ENCODE measurements at places on chromosomes 4 and X.

- no peak for DNase-seq
Measured at GRCh38 chr4:30630431-30630830, 89.7 kb upstream of the PCDH7 start.

DNA sequence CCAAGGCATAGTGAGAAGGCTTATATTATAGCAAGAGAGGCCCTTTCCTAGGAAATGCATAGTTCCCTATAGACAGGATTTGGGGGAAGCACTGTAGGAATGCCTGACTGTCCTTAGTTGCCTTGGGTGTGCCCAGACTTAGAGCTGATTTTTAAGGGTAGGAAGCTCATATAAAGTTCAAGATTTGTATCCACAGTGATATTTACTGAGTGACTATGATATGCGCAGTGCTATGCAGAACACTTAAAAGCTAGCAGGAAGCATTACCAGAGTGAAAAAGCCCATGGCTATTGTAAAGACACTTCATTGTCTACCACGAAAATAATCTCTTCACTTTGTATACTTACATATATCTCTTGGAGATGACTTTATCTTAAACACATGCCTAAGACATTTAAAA lies 50.1 kb upstream of the IL13RA1 start:
- no peak for DNase-seq

GRCh38 chrX:124249345-124249744 lies 83.1 kb upstream of the TEX13D start:
- no peak for DNase-seq

GRCh38 chr4:51843309-51844152 lies 578 bp downstream of the DCUN1D4 start:
- peak; percentile 16 for DNase-seq

- no peak for DNase-seq
Measured at GRCh38 chr4:52883183-52883621, 21.1 kb downstream of the RASL11B start.

- DNase-seq: no peak
Measured at GRCh38 chrX:23981222-23981621, 45.8 kb downstream of the KLHL15 start.

DNA sequence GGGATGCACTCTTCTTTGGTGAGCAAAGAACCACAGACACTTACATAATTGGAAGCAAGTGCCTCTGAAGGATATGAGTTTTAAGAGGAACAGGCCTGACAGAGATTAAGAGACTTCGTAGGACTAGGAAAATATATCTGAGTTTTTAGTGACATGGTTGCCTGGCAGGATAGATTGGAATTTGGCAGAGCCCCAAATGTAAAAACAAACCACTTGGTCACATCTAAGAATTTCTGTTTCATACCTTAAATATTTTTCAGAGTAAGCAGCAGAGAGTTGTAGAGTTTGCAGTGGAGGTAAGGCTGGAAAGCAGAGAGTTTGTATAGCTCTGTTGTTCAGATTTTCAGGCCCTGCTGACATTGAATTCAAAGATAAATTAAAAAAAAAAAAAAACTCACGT lies 150.1 kb upstream of the MAGEB2 start:
- no peak for DNase-seq

DNA sequence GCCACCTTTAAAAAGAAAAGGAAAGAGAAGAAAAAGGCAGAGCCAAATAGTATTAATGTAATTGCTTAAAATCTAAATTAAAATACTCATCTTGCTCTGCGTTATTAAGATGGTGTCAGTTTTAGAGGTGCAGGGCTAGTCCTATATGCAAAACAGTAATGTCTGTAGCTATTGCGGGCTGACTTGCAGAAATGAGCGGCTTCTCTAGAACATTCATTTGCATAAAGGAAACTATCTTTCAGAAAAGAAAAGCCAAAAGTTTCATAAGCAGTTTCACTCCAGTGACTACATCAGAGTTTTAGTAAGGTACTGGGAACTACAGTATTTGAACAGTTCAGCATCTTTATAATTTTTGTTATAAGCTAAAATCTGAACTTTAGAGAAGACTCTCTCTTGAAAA lies 6.0 kb downstream of the SMAD1 start:
- DNase-seq: peak; percentile 23

- DNase-seq: no peak
Measured at GRCh38 chr4:73692701-73693100, 47.7 kb upstream of the CXCL8 start.

- no peak for DNase-seq
Measured at GRCh38 chr4:145760961-145761929, 81.3 kb downstream of the C4orf51 start.

DNA sequence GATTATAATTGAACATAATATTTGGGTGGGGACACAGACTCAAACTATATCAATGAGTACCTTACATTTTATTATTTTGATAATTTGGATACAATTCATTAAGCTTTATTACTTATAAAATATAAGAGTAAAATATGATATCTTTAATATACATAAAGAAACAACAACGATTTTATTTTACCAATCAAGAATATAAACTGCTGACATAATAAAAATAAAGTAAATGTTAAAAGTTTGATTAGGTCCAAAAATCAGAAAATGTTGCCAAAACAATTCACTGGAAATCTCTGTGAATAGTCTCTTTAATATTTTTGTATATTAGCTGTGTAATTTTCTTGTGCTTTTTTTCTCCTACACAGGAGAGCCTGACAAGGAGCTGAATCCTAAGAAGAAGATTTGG lies 21.4 kb downstream of the GIMD1 start:
- no peak for DNase-seq

DNA sequence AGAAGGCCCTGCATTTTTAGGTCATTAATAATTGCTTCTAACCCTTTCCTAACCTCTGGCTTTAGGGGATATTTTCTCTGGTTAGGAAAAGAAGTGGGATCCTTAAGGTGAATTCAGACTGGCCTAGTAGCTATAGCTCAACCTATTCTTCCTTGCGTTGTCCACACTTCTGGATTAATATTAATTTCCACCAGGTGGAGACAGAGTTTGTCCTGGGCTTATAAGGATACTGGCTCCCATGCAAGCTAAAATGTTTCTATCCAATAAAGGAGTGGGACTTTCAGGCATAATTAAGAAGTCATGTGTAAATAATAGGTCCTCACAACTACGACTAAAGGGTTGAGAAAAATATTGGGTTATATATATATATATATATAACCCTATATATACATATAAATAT lies 860.0 kb upstream of the POU3F4 start:
- no peak for DNase-seq

- DNase-seq: no peak
Measured at GRCh38 chr4:112206431-112206830, 25.2 kb upstream of the AP1AR start.

DNA sequence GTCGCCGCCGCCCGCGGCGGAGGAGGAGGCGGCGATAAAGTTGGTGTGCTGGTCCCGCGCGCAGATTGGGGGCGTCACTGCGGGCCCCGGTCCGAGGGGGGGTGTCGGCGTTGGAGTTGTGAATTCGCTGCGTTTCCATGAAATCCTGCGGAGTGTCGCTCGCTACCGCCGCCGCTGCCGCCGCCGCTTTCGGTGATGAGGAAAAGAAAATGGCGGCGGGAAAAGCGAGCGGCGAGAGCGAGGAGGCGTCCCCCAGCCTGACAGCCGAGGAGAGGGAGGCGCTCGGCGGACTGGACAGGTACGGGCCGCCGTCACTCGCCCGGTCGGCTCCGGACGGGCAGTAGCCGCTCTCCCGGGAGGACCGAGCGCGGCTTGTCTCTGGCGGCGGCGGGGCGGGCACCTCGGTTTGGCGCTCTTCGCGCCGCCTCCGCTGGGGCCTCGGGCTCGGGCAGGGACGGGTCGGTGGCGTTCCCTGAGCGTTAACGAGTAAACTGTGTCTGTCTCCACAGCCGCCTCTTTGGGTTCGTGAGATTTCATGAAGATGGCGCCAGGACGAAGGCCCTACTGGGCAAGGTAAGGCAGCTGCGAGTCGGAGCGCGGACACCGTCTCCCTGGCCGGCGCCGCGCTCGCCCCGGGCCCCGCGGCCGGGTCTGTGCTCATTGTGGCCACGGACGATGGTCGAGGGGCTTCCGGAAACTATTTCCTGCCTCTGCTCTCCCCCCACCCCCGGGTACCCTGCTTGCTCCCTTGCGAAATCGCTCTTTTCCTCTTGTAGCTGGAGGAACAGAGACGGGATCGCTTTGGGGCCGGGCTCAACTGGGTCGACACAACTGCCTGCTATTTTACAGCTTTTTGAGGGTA lies 658 bp downstream of the KDM6A start:
- DNase-seq: peak; percentile 49

DNA sequence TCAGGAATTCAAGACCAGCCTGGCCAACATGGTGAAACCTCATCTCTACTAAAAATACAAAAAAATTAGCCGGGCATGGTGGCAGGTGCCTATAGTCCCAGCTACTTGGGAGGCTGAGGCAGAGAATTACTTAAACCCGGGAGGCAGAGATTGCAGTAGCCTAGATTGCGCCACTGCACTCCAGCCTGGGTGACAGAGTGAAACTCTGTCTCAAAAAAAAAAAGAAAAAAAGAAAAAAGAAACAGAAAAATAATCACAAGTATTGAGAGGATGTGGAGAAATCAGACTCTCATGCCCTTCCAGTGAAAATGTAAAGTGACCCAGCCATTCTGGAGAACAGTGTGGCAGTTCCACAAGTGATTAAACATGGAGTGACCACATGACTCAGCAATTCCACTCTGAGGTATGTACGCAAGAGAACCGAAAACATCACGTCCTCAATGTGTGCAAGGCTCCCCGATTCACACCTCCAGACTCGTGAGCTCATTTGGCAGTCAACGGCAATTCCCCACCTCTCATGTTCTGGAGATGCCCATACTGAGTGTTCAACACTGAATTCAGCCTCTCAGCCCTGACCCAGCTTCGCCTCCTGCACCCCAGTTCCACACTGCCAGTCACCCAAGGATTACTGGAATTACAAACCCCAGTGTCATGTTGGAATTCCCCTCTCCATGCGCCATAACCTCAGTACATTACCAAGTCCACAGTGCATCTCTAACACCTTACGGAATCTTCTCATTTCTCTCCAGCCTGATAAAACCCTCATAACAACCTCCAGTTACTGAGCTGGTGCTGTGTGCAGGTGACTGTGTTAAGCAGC lies 21.1 kb downstream of the ACOX3 start:
- DNase-seq: peak; percentile 92

DNA sequence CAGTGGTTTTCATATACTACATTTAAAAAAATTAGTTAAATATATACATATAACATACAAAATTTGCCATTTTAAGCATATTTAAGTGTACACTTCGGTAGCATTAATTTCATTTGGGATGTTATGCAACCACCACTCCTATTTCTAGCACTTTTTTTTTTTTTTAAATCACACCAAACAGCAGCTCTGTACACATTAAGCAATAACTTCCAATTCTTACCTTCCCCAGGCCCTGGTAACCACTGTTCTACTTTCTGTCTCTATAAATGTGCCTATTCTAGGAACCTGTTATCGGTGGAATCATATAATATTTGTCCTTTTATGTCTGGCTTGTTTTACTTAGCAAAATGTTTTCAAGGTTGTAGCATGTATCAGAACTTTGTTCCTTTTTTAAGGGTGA lies 39.1 kb downstream of the TMEM164 start:
- no peak for DNase-seq

DNA sequence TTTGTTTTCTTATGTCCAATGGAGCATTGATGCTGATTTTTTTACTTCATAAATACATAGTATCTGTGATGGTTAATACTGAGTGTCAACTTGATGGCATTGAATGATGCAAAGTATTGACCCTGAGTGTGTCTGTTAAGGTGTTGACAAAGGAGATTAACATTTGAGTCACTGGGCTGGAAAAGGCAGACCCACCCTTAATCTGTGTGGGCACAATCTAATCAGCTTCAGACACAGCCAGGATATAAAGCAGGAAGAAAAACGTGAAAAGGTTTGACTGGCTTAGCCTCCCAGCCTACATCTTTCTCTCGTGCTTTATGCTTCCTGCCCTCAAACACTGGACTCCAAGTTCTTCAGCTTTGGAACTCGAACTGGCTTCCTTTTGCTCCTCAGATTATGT lies 230.6 kb upstream of the SPRY1 start:
- DNase-seq: no peak

DNA sequence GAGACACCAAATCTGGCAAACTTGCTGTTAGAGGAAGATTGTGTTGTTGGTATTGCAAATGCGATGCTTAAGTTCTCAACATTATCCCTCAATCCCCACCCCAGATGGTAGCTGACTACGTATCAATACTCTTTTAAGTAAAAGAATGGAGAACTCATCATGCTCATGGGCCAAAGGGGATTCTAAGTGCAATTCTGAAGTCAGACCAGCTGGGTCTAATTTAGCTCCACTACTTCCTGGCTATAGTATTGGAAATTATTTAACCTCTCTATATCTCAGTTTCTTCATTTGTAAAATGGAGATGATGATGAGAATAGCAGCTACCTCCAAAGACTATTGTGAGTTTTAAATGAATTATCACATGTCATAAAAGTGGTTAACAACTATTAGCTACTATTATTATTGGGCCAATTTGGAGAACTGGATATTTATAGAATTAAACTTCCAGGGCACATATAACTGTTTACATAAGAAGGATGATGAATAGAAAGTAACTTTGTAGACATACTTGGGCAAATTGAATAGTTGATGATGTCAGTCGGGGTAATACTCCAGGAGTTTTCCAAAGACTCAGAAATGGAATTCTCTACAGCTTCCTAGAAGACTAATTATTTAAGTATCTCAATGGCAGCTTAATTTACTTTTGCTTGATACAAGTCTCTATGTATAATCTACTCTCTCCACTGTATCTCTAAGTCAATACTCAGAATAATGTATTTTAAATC lies 5.0 kb upstream of the SLAIN2 start:
- no peak for DNase-seq

- no peak for DNase-seq
Measured at GRCh38 chr4:188612659-188613058, 473.4 kb downstream of the TRIML1 start.

All from CD14-positive monocyte (primary cell).